ENCODE measurements at places on chromosomes 6 and 20.

- DNase-seq, result peak; percentile 9
These were observed 43.3 kb downstream of the SLC2A10 start for GRCh38 chr20:46752728-46753127.

DNA sequence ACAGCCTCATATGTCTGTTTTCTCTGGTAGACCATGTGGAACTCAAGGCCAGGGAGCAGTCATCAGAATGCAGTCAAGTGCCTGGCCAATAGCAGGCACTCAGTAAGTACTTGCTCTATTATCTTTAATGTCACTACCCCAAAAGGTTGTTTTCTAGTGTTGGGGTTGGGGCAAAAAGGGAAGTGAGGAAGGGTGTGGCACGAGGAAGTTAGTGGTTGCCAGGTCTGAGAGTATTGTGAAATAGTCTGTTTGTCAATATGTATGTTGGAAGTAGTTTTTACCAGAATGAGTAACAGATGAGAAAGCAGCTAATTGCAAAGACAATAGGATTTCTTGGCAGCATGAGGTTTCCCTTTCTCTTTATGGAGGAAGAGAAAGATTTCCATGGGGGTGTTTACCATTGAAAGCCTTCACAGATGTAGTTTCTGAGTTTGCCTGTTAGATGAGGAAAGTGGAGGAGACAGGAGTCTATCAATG, 59.5 kb upstream of the ARMH2 start:
- DNase-seq, result no peak

DNA sequence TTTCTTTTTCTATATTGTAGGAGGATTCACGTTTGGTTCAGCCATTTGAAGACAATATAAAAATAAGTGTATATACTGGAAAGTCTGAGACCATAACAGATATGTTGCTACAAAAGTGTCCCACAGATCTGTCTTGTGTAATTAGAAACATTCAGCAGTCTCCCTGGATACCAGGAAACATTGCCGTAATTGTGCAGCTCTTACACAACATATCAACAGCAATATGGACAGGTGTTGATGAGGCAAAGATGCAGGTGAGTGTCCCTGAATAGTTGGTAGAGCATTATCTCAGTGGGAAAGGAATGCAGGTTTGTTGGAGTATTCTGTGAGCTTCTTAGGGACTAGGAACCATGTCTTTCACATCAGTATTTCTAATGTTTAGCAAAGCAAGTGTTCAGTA, 18.3 kb upstream of the ADGRF4 start:
- DNase-seq, result no peak

DNA sequence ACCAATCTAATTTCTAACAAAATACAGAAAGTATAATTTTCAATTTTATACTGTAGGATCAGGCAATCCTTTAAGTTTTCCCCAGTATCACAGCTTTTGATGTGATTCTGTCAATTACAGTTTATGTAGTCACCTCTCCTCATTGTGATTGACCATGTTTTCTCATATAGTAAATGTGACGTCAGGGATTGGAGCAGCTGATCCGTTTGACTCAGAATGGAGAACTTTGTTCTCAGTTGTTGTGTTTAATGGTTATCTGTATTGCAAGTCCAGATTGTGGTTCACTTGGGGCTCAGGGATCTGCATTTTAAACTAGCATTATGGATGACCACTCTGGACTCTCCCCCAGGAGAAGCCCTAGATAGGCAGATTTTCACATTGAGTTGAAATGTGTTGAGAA, 90.6 kb downstream of the DNAH8 start:
- DNase-seq, result no peak

DNA sequence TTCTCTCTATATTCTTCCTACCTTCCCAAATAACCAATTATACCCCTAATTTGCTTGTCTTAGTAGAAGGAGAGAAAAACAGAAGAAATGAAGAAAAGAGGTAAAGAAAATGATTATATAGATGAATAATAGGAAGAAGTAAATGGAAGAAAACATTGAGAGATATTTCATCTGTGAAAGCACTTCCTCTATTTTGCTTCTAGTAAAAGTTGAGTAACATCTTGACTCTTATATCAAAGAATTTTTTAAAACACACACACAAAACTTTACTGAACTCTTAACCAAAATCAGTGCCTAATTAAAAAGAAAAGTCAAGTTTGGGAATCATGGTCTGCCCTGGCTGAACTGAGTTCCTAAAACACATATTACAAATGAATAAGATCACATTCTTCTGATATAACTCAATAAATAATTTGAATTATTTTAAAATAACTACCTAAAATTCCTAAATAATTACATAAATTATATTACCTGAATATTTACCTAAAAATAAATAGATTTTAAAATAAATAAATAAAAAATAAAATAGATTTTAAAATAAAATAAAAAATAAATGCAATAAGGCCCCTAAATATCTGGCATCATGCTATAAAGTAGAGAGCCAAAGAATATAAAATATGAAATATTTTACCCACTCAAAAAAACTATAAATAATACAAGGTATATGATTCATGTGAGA, 8.8 kb downstream of the SLC17A2 start:
- no peak for DNase-seq

- no peak for DNase-seq
These were observed 274.9 kb downstream of the UTRN start for GRCh38 chr6:144559865-144560593.

DNA sequence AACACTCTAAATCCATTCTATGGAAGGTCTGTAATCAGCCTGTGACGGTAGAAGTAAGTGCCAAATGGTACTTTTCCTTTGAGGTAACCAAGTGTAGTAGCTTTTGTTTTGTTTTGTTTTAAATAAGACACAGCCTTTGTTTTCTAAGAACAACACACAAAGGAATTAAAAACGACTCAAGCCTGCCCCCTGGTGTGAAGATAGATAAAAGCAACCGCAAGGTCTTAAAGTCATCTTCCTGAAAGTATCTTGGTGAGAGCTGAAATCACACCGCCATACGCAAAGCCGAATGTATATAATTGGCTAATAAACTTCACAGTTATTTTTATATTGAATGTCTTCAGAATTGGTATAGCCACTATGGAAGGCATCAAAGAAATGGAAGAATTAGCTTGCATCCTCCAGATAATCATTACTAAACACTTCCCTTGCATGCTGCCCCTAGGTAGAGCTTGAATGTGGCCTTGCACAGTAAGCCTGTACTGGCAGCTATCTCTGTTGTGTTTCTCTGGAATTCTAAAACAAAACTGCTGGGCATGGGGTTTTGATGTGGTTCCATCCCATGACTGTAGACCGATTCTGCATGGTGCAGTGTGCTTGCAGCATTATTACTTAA, 95.6 kb downstream of the LAMP5 start:
- peak; percentile 22 for DNase-seq
